IMR-90 (cell line): ENCODE measurements at places on chromosomes 7 and 10. TPM values are rescaled to one million over a fixed set of nuclear protein-coding genes. Genes with fewer than 3 reads are reported as not detected.

FBXO24 gene
- 0.28 and 0.54 TPM in 2 replicates for total RNA-seq

GRCh38 chr7:47402941-47403866, 178.7 kb downstream of the TNS3 start:
- H3K36me3 ChIP-seq, result peaks cover 56% of the 10 kb centered on the region
- H3K27ac ChIP-seq, result no peak overlapping the region
- no peak for DNase-seq
- no peak overlapping the region for H3K4me3 ChIP-seq

GRCh38 chr10:90435296-90435695, 422.5 kb downstream of the HTR7 start:
- H3K4me3 ChIP-seq, result no peak overlapping the region
- H3K36me3 ChIP-seq, result no peaks in the 10 kb centered on the region
- no peaks in the 10 kb centered on the region for H3K4me1 ChIP-seq
- no peak overlapping the region for H3K27ac ChIP-seq
- DNase-seq, result peak; percentile 18

GRCh38 chr10:67782530-67782929, 55.5 kb downstream of the DNAJC12 start:
- H3K4me3 ChIP-seq, result no peak overlapping the region
- no peaks in the 10 kb centered on the region for H3K36me3 ChIP-seq

DNA sequence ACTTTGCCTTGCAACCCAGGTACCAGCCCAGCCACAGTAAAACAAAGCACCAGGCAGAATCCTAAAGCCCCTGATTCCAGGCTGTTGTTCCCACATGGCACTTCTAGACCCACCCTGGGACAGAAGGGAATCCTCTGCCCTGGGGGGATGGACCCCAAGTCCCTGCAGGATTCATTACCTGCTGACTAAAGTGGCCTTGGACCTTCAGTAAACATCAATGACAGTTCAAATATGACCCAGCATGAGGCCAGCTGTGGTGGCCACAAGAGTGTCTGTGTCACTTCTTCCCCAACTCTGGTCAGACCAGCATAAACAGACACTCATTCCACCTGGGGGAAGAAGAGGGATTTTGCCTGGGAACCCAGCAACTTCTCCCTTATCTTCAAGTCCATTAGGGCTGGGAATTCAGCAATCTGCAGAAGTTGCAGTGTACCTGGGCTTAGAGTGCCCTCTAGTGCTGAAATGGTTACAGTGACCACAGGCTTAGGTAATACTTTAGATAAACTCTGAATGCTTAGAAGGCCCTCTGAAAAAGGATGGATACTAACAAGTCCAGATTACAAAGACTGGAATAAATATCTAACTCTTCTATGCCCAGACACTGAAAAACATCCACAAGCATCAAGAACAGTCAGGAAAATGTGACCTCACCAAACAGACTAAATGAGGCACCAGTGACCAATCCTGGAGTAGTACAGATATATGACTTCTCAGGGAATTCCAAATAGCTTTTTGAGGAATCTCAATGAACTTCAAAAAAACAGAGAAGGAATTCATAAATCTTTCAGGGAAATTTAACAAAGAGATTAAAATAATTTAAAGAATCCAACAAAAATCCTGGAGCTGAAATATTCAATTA, 108.5 kb upstream of the TMEM168 start:
- H3K36me3 ChIP-seq, result peaks cover 4% of the 10 kb centered on the region; the same call in 1 of the 2 replicates
- H3K27me3 ChIP-seq, result no peaks in the 10 kb centered on the region
- H3K27ac ChIP-seq, result no peak overlapping the region
- DNase-seq, result peak; percentile 76

DNA sequence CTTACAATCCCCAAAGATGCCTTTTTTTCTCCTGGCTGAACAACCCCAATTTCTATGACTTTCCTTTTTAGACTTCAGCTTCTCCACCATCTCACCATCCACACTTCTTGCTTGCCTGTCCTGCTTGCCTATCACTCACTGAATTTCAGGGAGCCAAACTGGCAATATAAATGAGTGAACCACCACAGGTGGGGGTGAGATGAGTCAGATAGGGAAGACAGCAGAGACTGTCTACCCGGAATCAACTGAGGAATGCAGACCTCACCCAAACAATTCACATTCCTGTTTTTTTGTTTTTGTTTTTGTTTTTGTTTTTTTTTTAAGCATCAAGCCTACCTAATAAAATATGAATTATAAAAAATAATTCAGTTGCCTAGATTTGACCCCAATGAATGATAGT, 273.8 kb downstream of the NRG3 start:
- no peaks in the 10 kb centered on the region for H3K27me3 ChIP-seq
- no peaks in the 10 kb centered on the region for H3K36me3 ChIP-seq
- no peak overlapping the region for H3K4me3 ChIP-seq
- no peak for DNase-seq
- H3K27ac ChIP-seq, result no peak overlapping the region

GRCh38 chr10:132981746-132982145, 39.4 kb upstream of the CFAP46 start:
- H3K27ac ChIP-seq, result no peak overlapping the region
- no peak for DNase-seq
- no peaks in the 10 kb centered on the region for H3K4me1 ChIP-seq
- H3K4me3 ChIP-seq, result no peak overlapping the region
- H3K36me3 ChIP-seq, result no peaks in the 10 kb centered on the region

DNA sequence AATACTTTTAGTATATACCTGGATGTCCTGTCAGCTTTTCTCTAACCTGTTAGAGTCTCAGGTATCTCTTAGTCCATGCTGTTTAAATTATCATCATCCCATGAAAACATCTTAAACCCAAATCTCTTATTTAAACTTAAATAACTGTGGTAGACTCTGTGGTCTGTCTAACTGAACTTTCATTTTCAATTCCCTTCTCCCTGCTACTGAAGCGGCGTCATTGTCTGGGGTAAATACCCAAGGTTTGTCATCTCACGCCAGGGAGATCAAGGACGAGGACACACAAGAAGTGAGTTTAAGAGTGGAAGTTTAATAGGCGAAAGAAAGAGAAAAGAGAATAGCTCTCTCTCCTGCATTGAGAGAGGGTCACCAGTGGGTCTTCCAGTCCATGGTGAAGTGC, 804.4 kb upstream of the CELF2 start:
- no peaks in the 10 kb centered on the region for H3K4me1 ChIP-seq
- no peak for DNase-seq
- no peak overlapping the region for H3K4me3 ChIP-seq
- no peaks in the 10 kb centered on the region for H3K36me3 ChIP-seq
- H3K27ac ChIP-seq, result no peak overlapping the region

- peaks cover 2% of the 10 kb centered on the region; the same call in 1 of the 2 replicates for H3K27me3 ChIP-seq
- no peak overlapping the region for H3K27ac ChIP-seq
- no peaks in the 10 kb centered on the region for H3K36me3 ChIP-seq
- no peak overlapping the region for H3K4me3 ChIP-seq
Measured at GRCh38 chr10:27407271-27407670, 96.8 kb upstream of the RAB18 start.

DNA sequence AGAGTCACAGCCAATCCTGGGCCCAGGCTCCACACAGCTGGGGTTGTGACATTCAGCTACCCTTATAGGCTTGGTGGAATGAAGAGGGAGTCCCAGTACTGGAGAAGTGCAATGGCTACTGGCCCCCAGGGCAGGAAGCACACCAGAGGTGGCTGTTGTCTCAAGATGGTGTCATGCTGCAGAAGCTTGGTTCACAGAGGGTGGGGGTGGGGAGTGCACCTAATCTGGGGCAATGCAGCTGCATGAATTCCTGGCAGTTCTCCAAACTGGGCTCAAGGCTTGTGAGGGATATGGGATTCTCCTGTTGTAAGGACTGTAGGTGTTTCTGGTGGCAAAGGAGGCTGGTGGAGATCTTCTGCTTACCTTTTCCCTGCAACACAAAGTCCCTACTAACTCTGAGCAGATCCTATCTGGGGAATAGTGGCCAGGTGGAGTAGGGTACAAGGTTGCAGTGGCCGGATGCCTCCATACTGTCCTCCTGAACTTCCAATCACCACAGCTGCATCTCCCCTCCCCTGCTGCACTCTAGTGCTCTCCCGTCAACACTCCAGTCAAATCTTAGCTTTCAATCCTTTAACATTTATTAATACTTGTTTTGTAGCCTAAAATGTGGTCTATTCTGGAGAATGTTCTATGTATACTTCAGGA, 27.4 kb upstream of the PLA2G12B start:
- DNase-seq, result no peak
- H3K27me3 ChIP-seq, result no peaks in the 10 kb centered on the region
- no peak overlapping the region for H3K27ac ChIP-seq

DNA sequence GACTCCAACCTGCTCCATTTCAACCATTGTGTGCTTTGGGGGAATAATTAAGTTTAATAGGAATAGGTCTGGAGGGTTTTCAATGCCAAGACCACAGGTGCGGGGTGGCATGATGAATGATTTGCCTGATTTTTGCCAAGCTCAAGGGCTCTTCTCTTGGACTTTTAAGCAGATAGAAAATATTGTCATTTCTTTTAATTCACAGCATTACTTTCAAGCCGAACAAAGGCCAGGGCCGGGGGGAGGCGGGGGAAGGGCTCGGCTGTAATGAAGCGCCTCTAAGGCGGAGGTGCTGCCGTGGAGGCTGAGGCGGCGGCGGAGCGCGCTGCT, 6.5 kb downstream of the PTF1A start:
- no peak for DNase-seq
- no peaks in the 10 kb centered on the region for H3K36me3 ChIP-seq
- peaks cover 66% of the 10 kb centered on the region for H3K27me3 ChIP-seq
- no peaks in the 10 kb centered on the region for H3K4me1 ChIP-seq

SFTPA1 gene
- total RNA-seq, result not detected in 2 replicates

ITGB1 gene
- total RNA-seq, result 1,331 and 2,388 TPM in 2 replicates

GRCh38 chr7:931871-932650, 22.4 kb downstream of the ADAP1 start:
- H3K4me1 ChIP-seq, result peaks cover 2% of the 10 kb centered on the region
- H3K27ac ChIP-seq, result no peak overlapping the region
- H3K4me3 ChIP-seq, result no peak overlapping the region
- no peaks in the 10 kb centered on the region for H3K27me3 ChIP-seq
- no peak for DNase-seq

LRRC4 gene
- total RNA-seq, result 0.54 and 0.56 TPM in 2 replicates

GRCh38 chr10:7082967-7083366, 327.9 kb downstream of the SFMBT2 start:
- H3K4me3 ChIP-seq, result no peak overlapping the region
- peaks cover 7% of the 10 kb centered on the region; the same call in 1 of the 2 replicates for H3K4me1 ChIP-seq
- H3K36me3 ChIP-seq, result no peaks in the 10 kb centered on the region
- no peak overlapping the region for H3K27ac ChIP-seq

- peaks cover 4% of the 10 kb centered on the region; the same call in 1 of the 2 replicates for H3K36me3 ChIP-seq
- H3K4me3 ChIP-seq, result no peak overlapping the region
- no peak for DNase-seq
- no peaks in the 10 kb centered on the region for H3K27me3 ChIP-seq
- H3K4me1 ChIP-seq, result peaks cover 16% of the 10 kb centered on the region
Measured at GRCh38 chr10:132685921-132686680, 99.8 kb downstream of the NKX6-2 start.

SLC26A4 gene
- total RNA-seq, result 0.56 and 1.1 TPM in 2 replicates

ADRB1 gene
- total RNA-seq, result not detected in 2 replicates

DNA sequence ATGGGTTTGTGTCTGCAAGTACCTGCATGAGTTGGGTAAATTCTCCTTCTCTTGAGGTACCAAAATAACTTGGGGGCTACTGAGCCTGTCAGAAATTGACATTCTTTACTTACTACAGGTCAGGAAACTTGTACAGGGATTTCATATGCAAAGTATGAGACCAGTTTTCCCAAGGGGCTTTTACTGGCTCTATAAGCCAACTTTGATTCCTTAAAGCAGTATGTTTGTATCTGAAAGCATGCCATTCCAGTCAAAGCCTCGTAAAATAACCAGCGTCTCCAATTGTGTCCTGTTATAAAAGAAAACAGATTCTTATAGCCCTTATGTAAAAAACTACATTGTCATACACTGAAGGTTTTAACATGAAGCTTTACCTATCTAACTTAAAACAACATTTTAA, 90.2 kb downstream of the ZNF467 start:
- H3K27me3 ChIP-seq, result no peaks in the 10 kb centered on the region
- H3K4me1 ChIP-seq, result no peaks in the 10 kb centered on the region
- no peaks in the 10 kb centered on the region for H3K36me3 ChIP-seq
- DNase-seq, result no peak

- peak; percentile 97 for DNase-seq
- peaks cover 22% of the 10 kb centered on the region for H3K4me1 ChIP-seq
- peak overlapping the region; percentile 3; the same call in 1 of the 2 replicates for H3K4me3 ChIP-seq
Measured at GRCh38 chr10:3538656-3539531, 246.1 kb downstream of the KLF6 start.

- no peaks in the 10 kb centered on the region for H3K4me1 ChIP-seq
- no peaks in the 10 kb centered on the region for H3K36me3 ChIP-seq
- DNase-seq, result no peak
- H3K27me3 ChIP-seq, result no peaks in the 10 kb centered on the region
- H3K4me3 ChIP-seq, result no peak overlapping the region
- H3K27ac ChIP-seq, result no peak overlapping the region
Measured at GRCh38 chr10:128500642-128501041, 374.4 kb upstream of the MKI67 start.
